ENCODE measurements at places on chromosomes 13 and 19.

- DNase-seq, result peak; percentile 54
These were observed 251.5 kb upstream of the STARD13 start for GRCh38 chr13:33537026-33537425.

- no peak for DNase-seq
These were observed 3.9 kb upstream of the PLPP2 start for GRCh38 chr19:294946-295686.

GRCh38 chr19:44818466-44819031 lies 9.6 kb downstream of the BCAM start:
- DNase-seq, result no peak

GRCh38 chr13:80668452-80668851 lies 327.5 kb upstream of the SPRY2 start:
- DNase-seq, result no peak

DNA sequence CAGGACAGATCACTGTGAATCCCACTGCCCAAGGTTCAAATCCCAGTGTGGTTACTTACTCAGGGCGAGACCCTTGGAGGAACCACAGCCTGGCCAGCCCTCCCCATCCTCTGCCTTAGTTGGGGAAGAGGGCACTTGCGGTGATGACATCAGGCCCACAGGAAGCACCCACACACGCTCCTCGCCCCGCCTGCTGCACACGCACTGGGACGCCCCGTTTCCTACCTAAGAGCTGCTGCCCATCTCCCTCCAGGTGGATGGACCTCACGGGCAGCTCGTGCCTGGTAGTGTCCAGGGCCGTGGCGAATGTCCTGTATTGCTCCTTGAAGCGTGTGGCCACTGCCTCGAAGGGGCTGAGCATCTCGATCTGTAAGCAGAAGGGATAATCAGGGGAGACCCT lies 19.6 kb downstream of the HAUS8 start:
- DNase-seq, result no peak
